H1 (cell line): ENCODE measurements at places on chromosomes 3 and 15. TPM values are rescaled to one million over a fixed set of nuclear protein-coding genes. Genes with fewer than 3 reads are reported as not detected.

- no peak for DNase-seq
Observed at GRCh38 chr3:35705904-35706303, 66.6 kb downstream of the ARPP21 start.

DNA sequence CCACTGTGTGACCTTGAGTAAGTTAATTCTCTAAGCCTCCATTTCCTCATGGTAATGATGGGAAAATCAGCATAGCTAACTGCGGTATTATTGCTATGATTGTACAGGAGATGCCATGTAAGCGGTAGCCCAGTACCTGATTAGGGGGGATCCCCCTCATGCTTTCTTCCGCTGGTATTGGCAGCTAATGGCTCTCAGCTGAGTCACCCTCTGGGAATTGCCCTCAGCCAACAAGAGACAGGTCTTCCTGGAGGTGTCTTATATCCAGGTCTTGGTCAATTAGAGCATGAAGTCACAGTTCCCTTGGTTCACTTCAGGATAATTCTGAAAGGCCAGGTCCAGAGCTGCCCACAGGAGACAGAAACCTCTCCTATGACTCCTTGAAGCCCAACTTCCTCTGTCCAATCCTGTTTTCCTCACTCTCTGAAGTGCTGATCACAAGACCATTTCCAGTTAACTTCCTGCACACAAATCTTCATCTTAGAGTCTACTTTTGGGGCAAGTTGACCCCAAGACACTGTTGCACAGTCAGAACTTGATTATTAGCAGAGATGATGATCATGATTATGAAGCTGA lies 724.7 kb upstream of the ZNF385D start:
- DNase-seq = no peak

DNA sequence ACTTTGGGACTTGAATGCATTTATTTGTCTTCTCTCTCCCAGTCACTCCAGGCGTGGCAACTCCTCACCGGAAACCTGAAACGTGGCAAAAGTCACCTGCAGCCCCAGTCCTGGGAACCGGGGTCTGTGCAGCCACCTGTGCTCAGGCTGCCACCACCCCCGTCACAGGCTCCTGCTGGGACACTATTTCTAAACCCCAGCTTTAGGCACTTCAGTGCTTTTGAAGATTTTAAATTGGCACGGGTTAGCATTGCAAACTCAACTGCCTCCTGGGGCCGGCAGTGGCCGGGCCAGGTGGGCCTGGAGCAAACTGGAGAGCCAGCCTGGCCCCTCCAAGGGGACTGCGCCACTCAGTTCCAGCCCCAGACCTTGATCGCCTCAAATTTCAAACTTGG lies 146.7 kb upstream of the IQSEC1 start:
- DNase-seq = no peak

- DNase-seq = no peak
Observed at GRCh38 chr3:53243165-53243564, 12.7 kb downstream of the TKT start.

CEP19 gene
- 1.3 and 1.6 TPM in 2 replicates for total RNA-seq

LMCD1 gene
- 26.5 and 30.1 TPM in 2 replicates for total RNA-seq

TRPM1 gene
- not detected in 2 replicates for total RNA-seq

TWF2 gene
- total RNA-seq = 62.6 and 65.2 TPM in 2 replicates
